Activated T-helper 9 cell treated with anti-CD3 and anti-CD28 coated beads, Interleukin-2, amount 50 U/mL, for 16 hours (primary cell): ENCODE measurements at places on chromosomes 1 and 21.

GRCh38 chr1:51570063-51570710 lies 46.7 kb upstream of the OSBPL9 start:
- DNase-seq, result no peak

DNA sequence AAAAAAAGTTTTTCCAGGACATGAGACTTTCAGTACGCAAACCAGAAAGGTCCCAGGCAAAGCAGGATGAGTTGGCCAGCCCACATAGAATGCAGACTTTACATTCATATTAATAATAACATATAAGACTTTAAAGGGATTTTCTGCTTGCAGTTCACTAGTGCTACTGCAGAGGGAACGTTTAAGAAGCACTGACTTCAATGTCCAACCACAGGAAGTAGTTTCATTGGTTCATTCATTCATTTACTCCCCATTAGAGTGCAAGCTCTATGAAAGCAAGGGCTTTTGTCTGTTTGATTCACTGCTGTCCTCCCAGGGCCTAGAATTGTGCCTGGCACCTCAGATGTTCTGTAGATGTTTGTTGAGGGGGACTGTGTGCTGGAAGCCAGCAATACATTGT lies 11.8 kb upstream of the SERINC2 start:
- DNase-seq, result no peak

DNA sequence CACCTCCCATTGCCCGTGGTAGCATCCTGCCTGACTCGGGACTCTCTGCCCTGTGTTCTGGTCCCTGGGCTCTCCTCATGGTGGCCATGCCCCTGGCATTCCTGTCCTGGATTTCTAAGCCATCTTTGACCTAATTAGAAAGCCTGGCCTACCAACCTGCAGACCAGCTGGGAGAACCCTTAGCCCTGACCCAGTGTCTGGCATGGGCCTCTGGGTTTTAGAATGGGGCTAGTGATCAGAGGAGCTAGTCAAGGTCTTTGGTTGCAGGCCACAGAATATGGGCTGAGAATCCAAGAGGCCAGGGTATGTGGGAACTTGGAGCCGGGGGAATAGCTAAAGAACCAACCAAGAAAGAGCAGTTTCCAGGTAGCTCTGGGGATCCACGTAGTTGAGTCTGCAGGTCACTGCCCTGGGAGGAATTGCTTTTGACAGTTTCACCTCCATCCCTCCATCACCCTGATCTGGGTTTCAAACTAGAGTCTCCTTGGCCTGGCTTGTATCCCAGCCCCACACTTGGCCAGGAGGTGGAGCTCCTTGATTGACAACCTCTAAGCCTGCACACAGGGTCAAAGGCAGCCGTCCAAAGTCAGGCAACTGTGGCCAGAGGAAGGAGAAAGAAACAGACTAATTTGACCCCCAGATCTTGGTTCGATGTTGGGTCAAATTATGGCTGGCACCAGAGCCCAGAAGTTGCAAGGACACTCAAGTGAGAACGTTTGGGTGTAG lies 54.7 kb upstream of the ABCG1 start:
- DNase-seq, result peak; percentile 28

DNA sequence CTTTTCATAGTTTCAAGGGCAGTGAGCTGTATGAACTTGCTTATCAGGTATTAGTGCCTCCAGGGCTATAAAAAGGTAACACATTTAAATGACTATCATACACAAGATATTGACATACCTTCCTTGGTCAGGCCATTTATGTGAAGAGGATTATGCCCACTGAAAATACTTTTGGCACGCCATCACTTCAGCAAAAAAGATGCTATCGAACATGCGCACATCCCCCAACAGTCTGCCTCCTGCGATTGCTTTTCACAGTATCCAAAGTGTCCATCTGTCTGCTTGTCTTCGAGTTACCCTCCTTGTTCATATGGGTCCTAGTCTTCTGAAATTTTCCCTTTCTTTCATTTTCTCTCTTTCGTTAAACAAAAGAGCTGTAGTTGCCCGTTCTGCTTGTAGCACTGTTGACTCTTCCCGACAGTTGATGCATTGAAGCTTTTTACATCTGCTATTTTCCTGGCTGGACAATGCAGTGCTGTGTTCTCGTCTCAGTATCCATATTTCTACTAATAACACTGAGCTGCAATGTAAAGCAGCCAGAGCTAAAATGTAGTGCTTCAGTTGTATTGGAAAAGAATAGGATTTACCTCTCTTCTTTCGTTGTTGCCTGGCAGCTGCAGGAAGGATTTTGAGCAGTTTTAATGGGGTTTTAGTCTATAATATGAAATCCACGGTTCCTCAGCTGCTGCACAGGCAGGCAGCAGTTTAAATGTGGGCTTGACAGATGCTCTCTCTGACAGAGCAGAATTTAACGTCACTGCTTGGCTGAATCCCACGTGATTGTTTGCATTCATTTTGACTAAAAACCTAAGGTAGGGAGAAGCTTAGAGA lies at the start of gene B3GALT2:
Gene B3GALT2 (minus strand): TSS at position 713 of the 831 bp plus-strand sequence. CDS start 5,051 bp downstream, outside the sequence.
- no peak for DNase-seq

DNA sequence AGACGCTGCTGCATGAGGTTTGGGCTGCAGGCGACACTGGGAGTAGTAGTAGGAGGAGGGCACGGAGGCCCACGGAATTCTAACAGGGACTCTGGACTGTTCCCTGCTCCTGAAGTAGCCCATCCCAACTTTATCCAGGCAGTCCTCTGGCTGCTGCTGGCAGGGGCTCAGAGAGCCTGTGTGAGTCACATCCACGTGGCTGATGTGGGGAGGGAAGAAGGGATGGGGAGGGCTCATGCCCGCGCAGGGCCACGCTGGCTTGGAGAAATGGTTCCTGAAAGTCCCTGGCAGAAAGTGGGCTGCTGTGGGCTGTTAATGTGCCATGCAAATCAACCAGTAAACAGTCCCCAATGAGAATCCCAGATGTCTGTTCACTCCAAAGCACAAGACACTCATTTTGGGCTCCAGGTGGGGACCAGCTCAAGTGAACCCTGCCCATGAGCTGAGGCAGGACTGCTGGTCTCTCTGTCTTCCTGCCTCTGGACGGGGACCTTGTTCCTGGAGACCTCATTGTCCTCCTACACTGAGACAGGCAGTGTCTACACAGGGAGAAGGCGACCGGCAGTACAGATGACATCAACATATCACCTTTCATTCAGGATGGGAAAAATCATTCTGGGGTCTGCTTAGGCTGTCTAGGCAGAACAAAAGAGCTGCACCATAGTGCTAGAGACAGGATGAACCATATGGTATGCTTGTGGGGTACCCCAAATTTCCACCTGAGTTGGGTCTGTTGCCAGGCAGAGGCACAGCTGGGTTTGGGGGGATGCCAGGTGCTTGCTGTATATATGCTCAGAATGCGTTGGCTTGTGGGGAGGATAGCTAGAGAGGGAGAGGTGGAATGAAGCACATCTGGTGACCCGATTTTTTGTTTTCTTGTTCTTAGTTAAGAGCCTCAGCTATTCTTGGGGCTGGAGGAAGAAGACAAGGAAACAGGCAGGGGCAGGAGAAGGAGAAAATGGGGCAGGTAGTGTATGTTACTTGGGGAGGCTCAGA lies 57.9 kb upstream of the FMOD start:
- DNase-seq, result no peak

GRCh38 chr1:207333620-207334019 lies 12.1 kb downstream of the CD55 start:
- no peak for DNase-seq

DNA sequence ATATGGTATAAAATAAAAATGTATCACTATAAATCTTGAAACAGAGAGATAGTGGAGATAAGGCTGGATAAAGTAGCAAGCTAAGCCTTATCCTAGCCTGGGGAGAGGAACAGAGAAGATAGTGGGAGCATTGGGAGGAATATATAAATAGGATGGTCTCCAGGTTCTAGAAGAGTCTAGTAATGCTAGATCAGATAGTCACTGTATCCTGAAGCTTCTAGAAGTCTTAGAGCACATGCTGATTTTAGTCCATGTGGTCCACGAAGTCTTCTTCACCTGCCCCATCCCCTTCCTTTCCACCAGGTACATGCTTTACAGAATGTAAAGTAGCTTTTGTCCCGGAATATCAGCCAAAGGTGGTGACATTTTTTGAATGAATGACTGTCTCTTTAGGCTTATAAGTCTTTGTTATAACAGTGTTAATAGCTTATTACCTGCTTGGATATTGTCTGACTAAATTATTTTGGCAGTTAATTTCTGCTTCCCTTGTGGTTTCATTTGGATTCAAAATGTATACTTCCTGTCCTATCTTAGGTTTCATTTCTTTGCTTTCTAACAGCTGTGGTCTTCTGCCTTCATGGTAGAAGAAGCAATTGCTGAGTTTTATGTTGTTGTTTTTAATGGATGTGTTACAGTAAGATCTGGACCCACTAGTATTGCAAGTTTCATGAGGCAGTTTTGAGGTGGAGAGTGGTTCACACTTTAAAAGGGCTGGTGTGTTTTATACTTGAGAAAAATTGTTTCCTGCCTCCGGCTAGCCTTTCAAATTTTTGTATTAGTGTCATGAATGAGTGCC lies 5.9 kb downstream of the SMG7 start:
- DNase-seq, result no peak

DNA sequence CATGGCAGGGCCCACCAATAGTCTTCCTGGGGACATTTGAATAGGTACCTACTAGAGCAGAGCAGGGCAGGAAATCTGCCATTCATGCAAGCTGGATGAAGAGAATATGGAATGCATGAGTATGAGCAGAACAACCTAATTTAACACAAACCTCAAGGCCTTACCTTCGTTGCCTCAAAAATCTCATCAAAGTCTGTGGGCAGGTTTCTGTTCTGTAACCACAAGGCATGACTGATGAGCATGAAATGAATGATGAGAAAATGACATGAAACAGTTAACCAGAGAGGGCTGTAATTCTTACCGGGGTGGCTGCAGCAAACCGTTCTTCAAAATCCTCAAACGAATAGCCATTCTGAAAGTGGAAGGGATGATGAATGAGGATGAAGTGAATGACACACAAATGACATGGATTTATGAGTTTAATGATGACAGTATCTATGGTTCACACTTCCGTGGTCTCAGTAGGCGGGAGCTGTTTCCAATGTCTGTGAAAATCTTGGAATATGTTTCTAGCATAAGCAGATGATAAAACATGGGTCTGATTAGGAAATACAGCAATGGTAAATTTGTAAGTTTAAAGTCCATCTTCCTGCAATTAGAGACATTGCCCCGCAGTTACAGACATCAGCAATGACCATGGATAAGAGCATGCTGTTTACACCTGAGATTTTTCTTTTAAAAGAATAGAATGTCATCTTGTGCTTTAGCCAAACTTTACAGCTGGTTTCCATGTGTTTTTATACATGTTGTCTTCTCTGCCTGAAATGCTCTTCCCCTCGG lies 67.6 kb upstream of the C8B start:
- DNase-seq, result no peak

- no peak for DNase-seq
These were observed 179.8 kb downstream of the PHTF1 start for GRCh38 chr1:113579256-113580018.

- no peak for DNase-seq
These were observed 147.9 kb upstream of the RGS18 start for GRCh38 chr1:192010406-192010805.

DNA sequence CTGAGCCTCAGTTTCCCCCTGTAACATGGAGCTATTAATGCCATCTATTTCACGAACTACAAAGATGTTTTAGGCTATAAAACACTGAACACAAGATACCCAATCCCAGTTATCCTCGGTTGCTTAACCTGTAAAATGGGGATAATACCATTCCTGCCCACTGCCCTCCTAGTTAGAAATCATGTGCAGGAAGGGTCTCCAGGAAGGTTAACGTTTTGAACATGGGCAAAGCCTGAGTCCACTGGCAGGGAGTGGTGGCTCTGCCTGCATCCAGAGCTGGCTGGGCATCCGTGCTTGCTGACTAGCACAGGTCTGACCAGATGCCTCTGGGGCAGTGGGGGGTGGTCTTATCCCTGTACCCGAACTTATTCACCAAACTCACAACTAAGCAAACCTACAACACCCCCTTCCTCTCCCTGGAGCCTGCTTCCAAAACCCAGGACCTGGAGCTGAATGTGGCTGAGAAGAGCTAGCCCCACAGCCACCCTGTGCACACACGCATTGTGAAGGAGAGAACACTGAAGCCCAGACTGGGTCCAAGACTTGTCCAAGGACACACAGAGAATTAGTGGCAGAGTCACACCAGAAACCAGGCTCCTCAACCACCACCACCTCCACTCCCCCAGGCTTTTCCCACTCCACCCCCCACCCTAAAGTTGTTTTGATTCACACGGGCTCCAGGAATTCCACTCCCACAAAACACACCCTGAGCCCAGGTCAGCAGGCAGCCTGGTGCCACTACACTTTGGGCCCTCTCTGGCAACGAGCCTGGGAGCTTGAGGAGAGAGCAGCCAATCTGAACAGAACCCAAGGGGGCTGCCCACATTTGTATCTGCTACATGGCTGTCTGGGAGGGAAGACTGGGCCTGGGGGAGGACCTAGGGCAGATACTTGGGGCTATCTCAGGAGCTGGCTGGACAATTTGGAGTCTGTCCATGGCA lies 1.6 kb downstream of the E2F2 start:
- DNase-seq, result no peak

DNA sequence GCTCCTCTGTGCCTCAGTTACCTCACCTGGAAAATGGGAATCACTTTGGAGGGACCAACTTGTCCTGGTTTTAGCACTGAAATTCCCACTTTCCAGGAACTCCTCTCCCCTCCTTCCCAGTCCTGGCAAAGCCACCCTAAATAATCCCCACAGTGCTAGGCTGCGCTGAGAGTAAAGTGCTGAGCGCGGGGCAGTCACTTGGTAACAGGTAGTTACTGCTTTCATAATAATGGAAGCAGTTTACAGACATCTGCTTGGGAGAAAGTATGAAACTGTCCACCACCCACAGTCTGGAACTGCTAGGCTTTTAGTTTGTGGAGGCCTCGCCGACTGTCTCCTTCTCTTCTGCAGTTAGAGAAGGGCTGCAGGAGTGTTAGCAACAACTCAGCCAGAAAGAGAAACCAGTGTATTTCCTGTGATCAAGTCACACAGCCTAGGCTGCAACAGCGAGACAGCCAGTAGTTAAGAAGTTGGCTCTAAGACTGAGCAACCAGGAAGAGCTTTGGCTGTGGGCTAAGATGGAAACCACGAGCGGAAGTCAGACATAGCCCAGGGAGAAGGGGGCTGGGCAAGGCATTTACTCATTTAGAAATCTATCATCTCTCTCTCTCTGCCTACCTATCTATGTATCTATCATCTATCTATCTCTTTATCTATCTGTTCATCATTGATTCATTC lies 30.8 kb upstream of the ABCG1 start:
- peak; percentile 61 for DNase-seq

- peak; percentile 16 for DNase-seq
These were observed 977 bp downstream of the TRAF3IP3 start for GRCh38 chr1:209756615-209757445.
